Thoracic aorta (tissue), 2 donors: ENCODE measurements at places on chromosomes 11 and 22.

- no peak for DNase-seq
Measured at GRCh38 chr11:46291441-46292150, 14.1 kb downstream of the CREB3L1 start.

DNA sequence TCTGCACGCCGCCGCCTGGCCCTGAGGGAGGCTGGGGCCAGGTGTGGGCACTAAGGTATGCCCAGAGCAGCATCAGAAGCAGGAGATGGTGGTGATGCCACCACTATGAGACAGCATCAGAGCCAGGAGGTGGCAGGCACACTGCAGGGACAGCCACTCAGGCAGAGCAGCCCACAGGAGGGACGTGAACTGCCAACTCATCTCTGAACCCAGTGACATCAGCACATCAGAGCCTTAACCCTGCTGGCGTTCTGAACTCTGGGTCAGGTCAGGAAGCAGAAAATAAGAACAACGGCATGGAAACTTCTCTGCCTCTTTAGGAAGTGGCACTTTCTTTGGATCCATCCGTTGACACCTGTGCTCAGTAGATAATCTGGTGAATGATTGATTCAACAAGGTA is 14.7 kb upstream of the IFT27 start:
- no peak for DNase-seq

DNA sequence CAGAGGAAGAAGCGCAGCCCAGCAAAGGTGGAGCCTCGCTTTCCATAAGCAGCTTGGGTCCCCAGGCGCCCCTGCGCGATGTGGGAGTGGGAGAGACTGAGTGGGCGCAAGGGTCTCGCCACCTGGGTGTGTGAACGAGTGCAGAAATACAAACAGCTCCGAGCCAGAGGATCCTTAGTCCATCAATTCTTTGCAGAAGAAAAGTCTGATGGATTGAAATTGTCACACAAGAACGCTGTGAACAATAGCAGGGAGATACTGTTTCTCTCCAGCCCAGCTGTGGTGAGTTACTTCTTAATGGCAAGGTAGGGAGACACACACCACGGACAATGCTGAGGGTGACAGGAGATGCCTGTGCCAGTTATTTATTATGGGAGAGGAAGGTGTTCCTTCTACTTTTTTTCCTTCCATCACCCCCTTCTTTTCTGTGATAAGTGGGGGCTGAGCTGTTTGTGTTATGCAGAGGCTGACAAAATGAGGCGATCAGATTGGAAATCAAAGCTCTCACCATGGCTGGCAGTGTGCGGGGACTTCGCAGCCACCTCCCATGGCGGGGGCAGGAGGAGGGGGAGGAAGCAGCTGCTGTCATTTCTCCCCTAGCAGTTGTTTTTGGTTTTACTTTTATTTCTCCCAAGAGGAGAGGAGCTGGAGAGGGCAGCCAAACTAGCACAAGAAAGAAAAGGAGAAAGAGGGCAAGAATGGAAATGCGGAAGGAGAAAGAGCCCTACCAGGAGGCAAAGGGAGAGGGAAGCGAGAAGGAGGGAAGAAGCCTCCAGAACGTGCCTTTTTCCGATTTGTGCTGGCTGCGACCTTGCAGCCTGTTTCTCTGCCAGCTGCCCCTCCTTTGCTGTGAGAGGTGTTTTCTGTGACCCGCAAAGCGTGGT is 755.8 kb downstream of the NTM start:
- no peak for DNase-seq

GRCh38 chr11:129191649-129192048 is 476 bp downstream of the ARHGAP32 start:
- DNase-seq = no peak

GRCh38 chr22:32044477-32044876 is 1.4 kb downstream of the SLC5A1 start:
- DNase-seq = no peak

GRCh38 chr11:62172294-62172693 is 17.7 kb upstream of the SCGB1D1 start:
- DNase-seq = no peak

- DNase-seq = no peak
Measured at GRCh38 chr11:113805640-113806039, 26.0 kb downstream of the CLDN25 start.

DNA sequence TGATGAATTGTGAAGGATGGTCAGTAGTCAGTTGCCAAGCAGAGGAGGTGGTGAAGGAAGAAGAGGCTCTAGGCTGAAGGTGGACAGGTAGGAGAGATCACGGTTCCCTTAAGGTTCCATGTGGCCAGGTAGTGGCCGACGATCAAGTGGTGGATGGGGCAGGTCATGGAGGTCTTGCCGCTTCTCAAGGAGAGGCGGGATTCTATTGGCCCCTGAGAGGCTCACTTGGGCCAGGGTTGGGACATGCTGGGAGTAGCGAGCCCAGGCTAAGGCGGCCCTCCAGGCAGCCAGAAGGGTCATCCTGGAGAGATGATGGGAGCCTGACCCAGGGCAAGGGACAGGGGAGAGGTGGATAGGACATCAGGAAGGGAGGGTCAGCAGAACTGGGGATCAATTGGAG is 20.9 kb upstream of the TMPRSS4 start:
- DNase-seq = no peak

GRCh38 chr11:123439616-123440015 is 9.5 kb downstream of the GRAMD1B start:
- DNase-seq = no peak

- DNase-seq = no peak
Measured at GRCh38 chr22:17922925-17923903, 101.1 kb downstream of the MICAL3 start.

DNA sequence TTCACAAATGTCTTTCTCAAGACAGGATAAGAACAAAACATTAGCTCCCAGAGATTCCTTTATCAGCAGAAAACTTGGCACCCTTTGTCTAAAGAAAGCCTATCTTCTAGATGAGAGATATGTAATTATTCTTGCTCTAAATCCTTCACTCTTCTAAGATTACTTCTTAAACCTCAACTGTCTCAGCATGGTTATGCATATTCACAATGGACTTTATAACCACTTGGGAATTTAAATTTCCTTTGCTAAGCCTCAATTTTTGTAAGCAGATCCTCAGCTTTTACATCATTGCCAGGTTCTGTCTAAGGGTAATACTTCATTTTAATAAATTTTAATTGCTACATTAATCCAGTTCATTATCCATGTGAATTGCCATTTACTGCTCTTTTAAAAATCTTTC is 433.6 kb upstream of the DDI1 start:
- no peak for DNase-seq

DNA sequence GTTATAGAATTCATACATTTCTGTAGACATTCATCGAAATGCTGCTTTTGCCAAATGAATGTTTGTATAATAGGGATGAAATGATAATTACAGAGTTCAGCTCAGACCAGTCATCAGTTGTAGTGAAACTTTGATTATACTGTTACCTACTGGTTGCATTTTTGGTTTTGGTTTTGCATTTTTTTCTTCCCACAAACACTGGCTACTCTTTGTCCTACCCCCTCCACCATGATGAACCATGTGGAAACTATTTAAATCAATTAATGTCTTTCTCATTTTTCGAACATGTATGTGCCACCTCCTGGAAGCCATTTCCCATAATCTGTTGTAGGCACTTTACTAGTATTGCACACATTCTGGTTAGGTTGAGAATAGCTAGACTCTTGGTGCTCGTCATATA is 75.3 kb upstream of the MTNR1B start:
- no peak for DNase-seq

DNA sequence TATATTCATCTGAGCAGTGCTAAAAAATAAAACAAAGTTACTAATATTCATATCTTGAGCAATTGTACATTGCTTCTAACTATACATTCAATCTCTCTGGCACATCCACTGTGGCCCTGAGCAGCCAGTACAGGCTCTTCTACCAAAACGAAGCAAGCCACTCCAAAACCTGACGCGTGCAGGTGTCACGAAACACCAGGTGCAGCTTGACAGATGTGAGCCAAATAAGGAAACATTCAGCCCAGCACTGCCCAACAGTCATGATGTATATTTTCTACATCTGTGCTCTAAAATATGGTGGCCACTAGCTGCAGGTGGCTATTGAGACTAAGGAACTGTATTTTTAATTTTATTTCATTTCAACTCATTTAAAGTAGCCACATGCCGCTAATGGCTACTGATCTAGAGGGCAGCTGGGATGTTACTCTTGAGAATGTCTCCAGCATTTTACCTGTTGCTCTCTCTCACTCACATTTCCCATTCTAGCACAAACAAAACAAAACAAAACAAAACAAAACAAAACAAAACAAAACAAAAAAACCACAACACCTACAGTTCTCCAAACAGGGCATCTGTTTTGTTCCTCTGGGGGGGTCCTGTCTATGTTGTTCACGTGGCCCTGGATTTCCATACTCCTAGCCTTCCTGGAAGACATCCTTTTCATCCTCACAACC is 77.7 kb downstream of the LARGE1 start:
- no peak for DNase-seq

DNA sequence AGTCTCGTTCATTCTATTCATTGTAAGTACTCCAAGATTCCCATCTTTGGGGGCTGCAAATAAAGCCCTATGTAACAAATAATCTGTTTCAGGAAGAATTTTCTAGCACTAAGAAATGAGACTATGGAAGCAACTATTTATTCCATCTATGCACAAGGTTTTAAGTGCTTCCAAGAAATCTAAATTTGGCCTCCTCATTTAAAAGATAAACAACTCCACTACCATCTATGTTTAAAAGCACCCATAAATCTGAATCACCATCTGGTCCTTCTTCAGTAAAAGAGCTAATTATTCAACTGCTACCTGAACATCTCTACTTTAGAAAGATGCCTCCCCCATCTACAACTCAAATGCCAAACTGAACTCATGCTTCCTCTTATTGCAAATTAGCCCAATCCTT is 547.3 kb upstream of the LRRC4C start:
- DNase-seq = no peak

GRCh38 chr11:30452842-30453241 is 129.9 kb downstream of the ARL14EP start:
- DNase-seq = no peak

DNA sequence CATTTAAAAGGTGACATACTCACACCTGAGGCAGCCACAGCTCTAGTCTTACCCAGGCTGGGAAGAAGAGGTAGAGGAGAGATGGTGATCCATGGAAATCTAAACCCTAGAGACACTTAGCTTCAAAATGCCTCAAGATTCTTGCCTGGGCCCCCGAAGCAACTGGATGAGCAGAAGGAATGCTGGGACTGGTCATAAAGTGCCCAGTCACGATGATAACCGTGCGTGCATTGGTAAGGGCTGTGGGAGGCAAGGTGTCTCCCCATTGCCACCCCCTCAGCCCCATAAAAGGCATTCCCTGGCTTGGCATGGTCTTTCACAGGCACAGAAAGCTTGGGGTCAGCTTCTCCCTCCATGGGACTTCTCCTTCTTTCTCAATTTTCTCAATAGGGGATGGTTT is 144.5 kb downstream of the DSCAML1 start:
- no peak for DNase-seq

GRCh38 chr11:131290185-131290584 is 80.2 kb upstream of the NTM start:
- DNase-seq = no peak

- no peak for DNase-seq
Measured at GRCh38 chr11:78926633-78927338, 352.1 kb upstream of the NARS2 start.

- no peak for DNase-seq
Measured at GRCh38 chr22:37345863-37346504, 63.7 kb downstream of the CYTH4 start.

DNA sequence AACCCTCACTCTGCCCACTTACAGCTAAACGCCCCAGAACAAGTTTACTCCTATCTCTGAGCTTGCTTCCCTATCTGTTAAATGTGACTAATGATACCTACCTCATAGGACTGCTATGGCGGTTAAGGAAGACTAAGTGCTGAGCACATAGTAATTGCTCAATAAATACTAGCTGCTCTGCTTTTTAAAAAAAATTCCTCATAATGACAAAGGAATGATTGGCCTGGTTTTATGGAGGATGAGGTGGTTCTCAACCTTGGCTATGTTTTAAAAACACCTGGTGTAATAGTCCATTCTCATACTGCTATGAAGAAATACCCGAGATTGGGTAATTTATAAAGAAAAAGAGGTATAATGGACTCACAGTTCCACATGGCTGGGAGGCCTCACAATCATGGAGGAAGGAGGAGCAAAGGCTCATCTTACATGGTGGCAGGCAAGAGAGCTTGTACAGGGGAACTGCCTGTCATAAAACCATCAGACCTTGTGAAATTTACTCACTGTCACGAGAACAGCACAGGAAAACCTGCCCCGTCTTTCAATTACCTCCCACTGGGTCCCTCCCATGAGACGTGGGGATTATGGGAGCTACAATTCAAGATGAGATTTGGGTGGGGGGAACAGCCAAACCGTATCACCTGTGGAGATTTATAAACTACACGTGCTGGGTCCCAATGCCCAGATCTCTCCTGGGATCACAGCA is 127.2 kb upstream of the SYT13 start:
- DNase-seq = no peak

GRCh38 chr11:62012451-62012831 is 45.0 kb upstream of the FTH1 start:
- DNase-seq = no peak

- no peak for DNase-seq
Measured at GRCh38 chr11:3341298-3341697, 37.6 kb downstream of the ZNF195 start.

GRCh38 chr11:69393865-69394233 is 87.6 kb upstream of the LINC01488 start:
- no peak for DNase-seq

DNA sequence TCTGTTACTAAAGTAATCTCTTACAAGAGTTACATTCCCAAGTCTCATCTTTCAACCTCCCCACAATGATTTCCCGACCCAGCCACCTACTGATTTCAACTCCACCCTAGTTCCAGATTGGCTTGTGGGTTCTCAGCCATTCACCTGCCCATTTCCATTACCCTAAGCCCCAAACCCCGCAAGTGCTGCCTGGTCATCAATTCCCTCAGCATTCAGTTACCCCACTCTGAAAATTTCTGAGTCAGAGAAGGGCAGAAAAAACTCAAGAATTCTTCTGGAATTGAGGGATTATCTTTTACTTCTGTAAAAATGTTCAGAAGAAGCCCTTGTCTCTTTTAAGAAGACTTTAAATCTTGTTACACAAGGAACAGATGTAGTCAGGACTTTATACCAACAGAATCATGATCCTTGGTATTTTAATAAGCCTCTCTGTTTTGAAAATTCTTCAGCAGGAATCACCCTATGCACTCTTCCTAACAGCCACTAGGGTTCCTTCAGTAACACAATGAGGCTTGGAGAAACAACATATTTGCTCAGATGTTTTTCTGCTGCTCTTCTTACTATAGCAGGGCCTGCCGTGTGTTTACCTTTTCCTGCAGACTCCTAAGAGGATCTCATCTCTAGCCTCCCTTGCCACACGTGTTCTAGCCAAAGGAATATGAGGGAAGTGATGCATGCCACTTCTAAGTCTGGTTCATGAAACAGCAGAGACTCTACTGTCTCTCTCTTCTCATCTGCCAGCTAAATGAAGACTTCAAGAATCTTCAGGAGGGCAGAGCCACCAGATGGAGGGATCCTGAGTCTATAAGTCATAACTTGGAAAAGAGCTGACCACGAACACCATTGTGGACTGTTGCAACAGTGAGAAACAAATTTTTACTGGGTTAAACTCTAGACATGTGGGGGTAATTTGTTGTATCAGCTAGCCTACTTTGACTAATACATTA is 29.3 kb upstream of the PAMR1 start:
- DNase-seq = no peak

GRCh38 chr22:36954251-36955014 is 41.0 kb downstream of the CSF2RB start:
- DNase-seq = no peak

- no peak for DNase-seq
Measured at GRCh38 chr22:40175611-40176244, 2.0 kb upstream of the TNRC6B start.
